ENCODE measurements at places on chromosomes 1 and 21. TPM values are rescaled to one million over a fixed set of nuclear protein-coding genes. Genes with fewer than 3 reads are reported as not detected.

- no peak for DNase-seq
These were observed 231.0 kb downstream of the NRIP1 start for GRCh38 chr21:14833666-14834351.

PLA2G2D gene
- not detected for total RNA-seq

DNA sequence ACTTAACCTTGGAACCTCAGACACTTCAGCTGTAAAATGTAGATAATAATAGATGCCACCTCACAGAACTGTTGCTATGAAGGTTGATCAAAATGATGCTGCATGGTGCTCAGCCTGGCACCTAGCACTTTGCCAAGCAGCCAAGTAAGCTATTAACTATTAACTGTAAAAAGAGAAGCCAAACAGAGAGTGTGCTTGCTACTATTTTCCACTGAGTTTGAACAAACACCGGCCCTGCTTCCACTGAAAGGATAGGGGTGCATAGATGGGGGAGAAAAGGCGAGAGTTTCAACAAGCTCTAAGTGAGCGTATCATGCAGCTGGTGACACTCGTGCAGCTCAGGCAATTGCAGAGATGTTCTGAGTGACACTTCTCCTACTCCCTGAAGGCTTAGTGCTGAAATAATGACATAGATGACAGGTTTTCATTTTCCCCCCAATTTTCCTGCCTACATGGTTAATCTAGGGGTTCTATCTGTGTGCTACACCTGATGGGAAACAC is 78.2 kb downstream of the GPR88 start:
- DNase-seq: no peak

SLAMF7 gene
- total RNA-seq: 7.7 TPM

- no peak for DNase-seq
These were observed 354.1 kb downstream of the SMYD3 start for GRCh38 chr1:246152986-246153431.

GRCh38 chr1:168637350-168637991 is 61.1 kb downstream of the XCL1 start:
- DNase-seq: no peak

GRCh38 chr1:175887981-175888428 is 144.6 kb upstream of the TNR start:
- DNase-seq: peak; percentile 2

DNA sequence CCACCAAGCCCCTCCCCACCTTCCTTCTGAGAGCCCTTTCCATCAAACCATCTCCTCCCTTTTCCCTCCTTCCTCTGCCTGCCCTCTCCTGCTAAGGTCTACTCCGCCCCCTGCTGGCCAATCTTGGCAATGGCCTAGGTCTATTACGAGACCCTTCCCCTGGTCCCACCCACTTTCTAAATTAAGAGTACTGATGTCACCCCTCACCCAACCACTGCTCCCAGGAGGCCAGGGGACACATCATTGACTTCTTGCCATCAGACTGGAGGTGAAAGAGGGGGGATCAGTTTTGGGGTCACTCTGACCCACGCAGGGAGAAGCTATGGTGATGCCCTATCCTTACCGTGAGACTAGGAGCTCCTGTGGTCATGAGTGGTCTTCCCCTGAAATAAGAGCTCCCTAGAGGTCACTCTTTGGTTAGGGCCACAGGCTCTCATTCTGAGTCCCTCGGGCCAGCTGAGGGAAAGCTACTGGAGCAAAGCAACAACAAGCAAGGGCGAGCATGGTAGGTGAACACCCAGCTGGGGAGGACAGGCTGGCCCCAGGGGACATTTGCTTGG is 34.6 kb upstream of the S100A7 start:
- peak; percentile 58 for DNase-seq

GRCh38 chr21:29300807-29301138 is 2.1 kb downstream of the BACH1 start:
- DNase-seq: no peak

DNA sequence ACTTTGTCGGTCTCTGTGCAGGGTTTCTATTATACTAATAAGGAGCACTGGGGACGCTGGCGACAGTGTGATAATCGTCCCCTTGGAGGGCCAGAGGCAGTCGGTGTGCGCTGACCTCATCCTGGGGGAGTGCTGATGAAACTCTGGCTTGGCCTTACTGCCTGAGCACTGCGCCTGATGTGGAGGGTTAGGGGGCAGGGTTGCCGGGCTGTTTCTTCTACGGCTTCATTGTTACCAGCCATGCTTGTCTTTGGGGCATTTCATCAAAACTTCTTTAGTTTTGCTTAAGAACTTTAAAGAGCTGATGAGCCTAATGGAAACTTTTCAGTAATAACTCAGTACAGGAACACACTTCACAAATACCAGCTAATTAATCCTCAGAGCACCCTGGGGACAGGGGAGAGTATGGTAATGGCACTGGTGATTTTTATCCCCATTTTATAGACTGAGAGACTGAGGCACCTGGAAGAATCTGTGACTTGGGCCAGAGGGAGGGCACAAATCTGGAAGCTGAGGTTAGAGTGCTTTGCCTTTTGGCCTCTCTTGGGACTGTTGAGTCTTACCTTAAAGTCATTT is 81.8 kb downstream of the PEX14 start:
- no peak for DNase-seq

Measured in naive thymus-derived CD4-positive, alpha-beta T cell (primary cell).